ENCODE measurements at places on chromosomes 13 and 19. TPM values are rescaled to one million over a fixed set of nuclear protein-coding genes. Genes with fewer than 3 reads are reported as not detected.

GRCh38 chr19:10230173-10230860 lies 814 bp downstream of the S1PR2 start:
- H3K36me3 ChIP-seq, result no peaks in the 10 kb centered on the region
- peak overlapping the region; percentile 59 for H3K4me3 ChIP-seq
- no peaks in the 10 kb centered on the region for H3K27me3 ChIP-seq
- H3K4me1 ChIP-seq, result peaks cover 3% of the 10 kb centered on the region
- peak overlapping the region; percentile 83 for H3K27ac ChIP-seq
- DNase-seq, result no peak

DNA sequence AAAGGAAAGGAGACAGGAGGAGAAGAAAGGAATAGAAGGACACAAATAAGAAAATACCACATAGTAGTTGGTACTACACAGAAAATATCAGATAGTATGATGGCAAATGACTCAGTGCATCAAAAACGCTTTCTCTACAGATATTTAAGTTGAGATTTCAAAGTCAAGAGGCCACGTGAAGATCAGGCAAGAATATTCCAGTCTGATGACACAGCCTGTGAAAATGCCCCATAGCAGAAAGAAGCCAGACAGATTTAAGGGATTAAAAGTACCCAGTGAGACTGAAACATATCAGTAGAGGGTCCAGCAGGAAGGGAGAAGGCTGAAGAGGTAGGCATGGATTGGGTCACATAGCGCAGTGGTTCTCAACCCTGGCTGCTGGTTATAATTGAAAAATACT lies 113.7 kb downstream of the VWA8 start:
- peaks cover 2% of the 10 kb centered on the region for H3K4me1 ChIP-seq
- H3K4me3 ChIP-seq, result no peak overlapping the region
- H3K36me3 ChIP-seq, result no peaks in the 10 kb centered on the region
- no peak for DNase-seq
- H3K27ac ChIP-seq, result no peak overlapping the region

DNA sequence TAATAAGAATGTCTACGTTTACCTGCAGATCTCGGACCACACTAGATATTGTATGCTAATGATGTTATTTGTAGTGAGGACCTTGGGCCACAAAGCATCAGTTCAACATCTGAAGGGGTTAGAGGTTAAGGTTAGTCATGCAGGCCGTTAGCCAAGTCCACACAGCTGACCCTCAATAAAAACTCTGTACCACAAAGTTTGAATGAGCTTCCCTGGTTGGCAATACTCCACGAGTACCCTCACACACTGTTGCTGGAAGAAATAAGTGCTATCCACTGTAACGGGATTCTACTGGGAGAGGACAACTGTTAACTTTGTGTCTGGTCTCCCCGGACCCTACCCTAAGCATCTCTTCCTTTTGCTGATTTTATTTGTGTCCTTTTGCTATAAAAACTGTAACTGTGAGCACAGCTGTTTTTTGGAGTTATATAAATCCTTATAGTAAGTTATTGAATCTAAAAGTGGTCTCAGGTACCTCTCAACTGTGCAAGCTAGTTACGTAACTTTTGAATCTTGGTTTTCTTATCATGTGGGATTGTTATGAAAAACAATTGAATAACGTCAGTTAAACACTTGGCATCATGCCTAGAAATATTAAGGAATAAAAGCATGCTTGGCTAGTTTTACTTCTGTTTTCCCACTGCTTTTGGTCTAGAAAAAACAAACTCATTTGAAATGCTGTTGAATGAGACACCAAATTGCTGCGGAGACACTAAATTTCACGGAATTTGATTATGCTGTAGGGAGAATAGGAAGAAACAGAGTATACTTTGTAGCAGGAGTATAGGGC lies 181.5 kb downstream of the DNAJC3 start:
- H3K27me3 ChIP-seq, result no peaks in the 10 kb centered on the region
- H3K27ac ChIP-seq, result no peak overlapping the region
- no peaks in the 10 kb centered on the region for H3K36me3 ChIP-seq
- H3K4me3 ChIP-seq, result no peak overlapping the region

GRCh38 chr13:35763782-35764123 lies 287.3 kb upstream of the MAB21L1 start:
- H3K36me3 ChIP-seq, result no peaks in the 10 kb centered on the region
- no peak for DNase-seq
- H3K27ac ChIP-seq, result no peak overlapping the region
- no peaks in the 10 kb centered on the region for H3K4me1 ChIP-seq

- H3K4me1 ChIP-seq, result peaks cover 33% of the 10 kb centered on the region
- no peak overlapping the region for H3K4me3 ChIP-seq
- H3K27ac ChIP-seq, result peak overlapping the region; percentile 75
- H3K27me3 ChIP-seq, result no peaks in the 10 kb centered on the region
- DNase-seq, result peak; percentile 61
- H3K36me3 ChIP-seq, result peaks cover 19% of the 10 kb centered on the region
Measured at GRCh38 chr19:18848878-18849661, 17.3 kb downstream of the UPF1 start.

DNA sequence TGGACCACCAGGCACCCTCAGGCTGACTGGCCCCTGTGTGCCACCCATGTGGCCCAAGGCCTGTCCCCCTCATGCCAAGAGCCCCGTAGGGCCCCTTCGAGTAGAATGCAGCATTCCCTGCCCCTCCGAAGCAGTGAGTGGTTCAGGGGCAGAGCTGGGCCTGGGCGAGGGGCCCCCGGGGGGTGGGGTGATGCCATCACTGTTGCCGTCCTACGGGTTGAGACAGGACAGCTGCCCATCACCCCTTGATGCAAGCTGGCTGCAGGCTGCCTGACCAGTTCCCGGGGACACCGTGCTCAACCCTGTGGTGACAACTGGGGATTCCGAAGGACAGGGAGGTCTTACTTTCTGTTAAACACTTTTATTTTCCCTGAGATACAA lies 4.7 kb downstream of the SBNO2 start:
- H3K27ac ChIP-seq, result peak overlapping the region; percentile 62
- peaks cover 22% of the 10 kb centered on the region for H3K4me1 ChIP-seq
- H3K4me3 ChIP-seq, result no peak overlapping the region
- DNase-seq, result no peak

GRCh38 chr19:38009650-38010242 lies 102.7 kb downstream of the SIPA1L3 start:
- DNase-seq, result no peak
- H3K4me3 ChIP-seq, result no peak overlapping the region
- no peaks in the 10 kb centered on the region for H3K27me3 ChIP-seq

- H3K4me3 ChIP-seq, result no peak overlapping the region
- H3K27me3 ChIP-seq, result no peaks in the 10 kb centered on the region
- no peak for DNase-seq
- no peak overlapping the region for H3K27ac ChIP-seq
Measured at GRCh38 chr13:46267166-46267565, 55.4 kb downstream of the LRRC63 start.

The ATXN8OS gene
- not detected for total RNA-seq

DNA sequence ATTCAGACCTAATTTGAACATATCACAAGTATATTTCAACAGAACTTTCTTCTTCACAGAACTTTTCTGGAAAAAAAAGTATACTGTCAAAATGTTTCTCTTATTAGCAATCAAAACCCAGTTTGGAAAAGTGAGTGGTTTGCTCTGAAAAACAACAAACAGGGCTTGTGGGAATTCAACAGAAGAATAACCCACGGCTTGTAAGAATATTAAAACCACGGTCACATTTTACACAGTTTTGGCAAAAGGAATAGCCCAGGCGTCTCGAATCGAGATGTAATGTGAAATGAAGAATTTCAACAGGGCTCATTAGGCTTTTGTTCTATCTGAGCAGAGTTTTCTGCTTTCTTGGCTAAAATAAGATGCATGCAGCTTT lies 70.7 kb downstream of the COL4A2 start:
- no peaks in the 10 kb centered on the region for H3K4me1 ChIP-seq
- no peaks in the 10 kb centered on the region for H3K36me3 ChIP-seq
- H3K27ac ChIP-seq, result no peak overlapping the region
- no peak overlapping the region for H3K4me3 ChIP-seq
- DNase-seq, result no peak

DNA sequence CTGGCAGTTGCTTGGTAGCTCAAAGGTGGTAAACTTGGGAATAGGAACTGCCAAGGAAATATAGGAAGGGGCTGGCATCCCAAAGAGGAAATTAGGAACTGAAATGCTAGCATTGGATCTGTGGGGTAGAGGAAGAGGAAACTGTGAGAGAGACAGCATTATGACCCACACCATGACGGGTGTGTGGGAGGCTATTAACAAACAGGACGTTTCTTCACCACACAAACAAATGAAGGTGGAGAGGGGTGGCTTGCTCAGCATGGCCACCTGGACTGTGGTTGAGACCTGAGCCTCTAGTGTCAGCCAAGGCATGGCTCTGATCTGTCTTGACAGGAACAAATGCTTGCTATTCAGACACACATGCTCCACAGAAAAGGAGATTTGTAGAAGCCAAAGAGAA lies 178.2 kb downstream of the B3GLCT start:
- no peak overlapping the region for H3K27ac ChIP-seq
- H3K27me3 ChIP-seq, result no peaks in the 10 kb centered on the region
- H3K4me1 ChIP-seq, result no peaks in the 10 kb centered on the region
- H3K36me3 ChIP-seq, result no peaks in the 10 kb centered on the region
- no peak overlapping the region for H3K4me3 ChIP-seq

DNA sequence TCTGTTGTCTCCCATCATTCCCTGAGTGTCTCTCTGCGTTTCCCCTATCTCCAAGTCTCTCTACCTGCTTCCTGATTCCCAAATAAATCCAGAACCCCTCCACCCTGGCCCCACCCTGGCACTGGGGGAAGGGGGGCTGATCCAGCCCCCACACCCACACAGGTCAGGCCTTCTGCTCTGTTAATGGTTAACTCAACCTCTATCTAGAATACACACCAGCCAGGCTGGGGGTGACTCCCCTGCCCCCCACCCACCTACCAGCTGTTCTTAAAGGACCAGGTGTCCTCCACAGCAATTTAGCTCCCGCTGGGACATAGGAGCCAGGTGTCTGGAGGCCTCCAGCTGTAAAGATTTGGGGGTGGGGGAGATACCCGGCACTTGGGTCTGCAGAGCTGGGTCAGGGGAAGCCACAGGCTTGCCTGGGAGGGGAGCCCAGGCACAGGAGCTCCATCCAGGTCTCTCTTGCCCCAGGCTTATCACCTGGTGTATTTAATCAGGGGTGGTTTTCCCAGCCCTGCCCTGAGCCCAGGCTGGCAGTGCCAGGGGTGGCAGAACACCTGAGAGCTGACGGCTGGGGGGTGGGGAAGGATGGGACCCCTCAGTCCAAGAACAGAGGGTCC lies 3.9 kb downstream of the IRF2BP1 start:
- no peak for DNase-seq
- peaks cover 29% of the 10 kb centered on the region for H3K4me1 ChIP-seq
- H3K36me3 ChIP-seq, result no peaks in the 10 kb centered on the region
- no peak overlapping the region for H3K4me3 ChIP-seq
- no peaks in the 10 kb centered on the region for H3K27me3 ChIP-seq

GRCh38 chr19:33047422-33047821 lies 17.3 kb downstream of the RHPN2 start:
- H3K27me3 ChIP-seq, result no peaks in the 10 kb centered on the region
- peaks cover 10% of the 10 kb centered on the region for H3K4me1 ChIP-seq
- no peak overlapping the region for H3K4me3 ChIP-seq

GRCh38 chr13:66914155-66914554 lies 316.0 kb downstream of the PCDH9 start:
- H3K4me1 ChIP-seq, result no peaks in the 10 kb centered on the region
- H3K27me3 ChIP-seq, result no peaks in the 10 kb centered on the region
- DNase-seq, result no peak
- H3K36me3 ChIP-seq, result no peaks in the 10 kb centered on the region
- H3K4me3 ChIP-seq, result no peak overlapping the region

- peaks cover 17% of the 10 kb centered on the region for H3K4me1 ChIP-seq
- no peak overlapping the region for H3K4me3 ChIP-seq
- no peaks in the 10 kb centered on the region for H3K36me3 ChIP-seq
- DNase-seq, result no peak
- no peaks in the 10 kb centered on the region for H3K27me3 ChIP-seq
Measured at GRCh38 chr19:35122687-35123551, 7.3 kb downstream of the FXYD3 start.

The BEST2 gene
- not detected for total RNA-seq

DNA sequence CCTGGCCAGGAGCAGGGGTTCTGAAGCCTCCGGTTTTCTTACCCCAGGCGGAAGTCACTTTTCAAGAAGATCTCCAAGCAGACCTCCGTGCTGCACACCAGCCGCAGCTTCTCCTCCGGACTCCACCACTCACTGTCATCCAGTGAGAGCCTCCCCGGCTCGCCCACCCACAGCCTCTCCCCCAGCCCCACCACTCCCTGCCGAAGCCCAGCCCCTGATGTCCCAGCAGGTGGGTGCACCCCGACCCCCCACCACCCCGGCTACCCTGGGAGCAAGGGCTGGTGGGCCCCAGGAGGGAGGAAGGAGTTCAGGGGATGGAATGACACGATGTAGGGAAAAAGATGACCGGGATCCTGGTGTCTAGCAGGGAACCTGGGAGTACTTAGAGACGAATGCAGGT lies 5.6 kb upstream of the PIK3R2 start:
- no peaks in the 10 kb centered on the region for H3K27me3 ChIP-seq
- H3K4me3 ChIP-seq, result no peak overlapping the region
- H3K27ac ChIP-seq, result no peak overlapping the region
- no peaks in the 10 kb centered on the region for H3K4me1 ChIP-seq
- no peak for DNase-seq

- H3K4me3 ChIP-seq, result peak overlapping the region; percentile 19
- peak; percentile 96 for DNase-seq
- H3K27ac ChIP-seq, result peak overlapping the region; percentile 96
- no peaks in the 10 kb centered on the region for H3K27me3 ChIP-seq
- peaks cover 79% of the 10 kb centered on the region for H3K4me1 ChIP-seq
Measured at GRCh38 chr19:13007292-13008045, 12.2 kb downstream of the NFIX start.

GRCh38 chr13:73661687-73662425 lies 472.3 kb downstream of the KLF12 start:
- no peaks in the 10 kb centered on the region for H3K27me3 ChIP-seq
- no peaks in the 10 kb centered on the region for H3K4me1 ChIP-seq
- no peak for DNase-seq
- no peak overlapping the region for H3K4me3 ChIP-seq
- H3K27ac ChIP-seq, result no peak overlapping the region

GRCh38 chr13:46667687-46668281 lies 114.8 kb downstream of the LRCH1 start:
- H3K4me1 ChIP-seq, result peaks cover 4% of the 10 kb centered on the region
- no peak overlapping the region for H3K4me3 ChIP-seq

- H3K27me3 ChIP-seq, result no peaks in the 10 kb centered on the region
- H3K27ac ChIP-seq, result no peak overlapping the region
- no peaks in the 10 kb centered on the region for H3K36me3 ChIP-seq
- no peaks in the 10 kb centered on the region for H3K4me1 ChIP-seq
- no peak overlapping the region for H3K4me3 ChIP-seq
Measured at GRCh38 chr13:44053208-44053607, 173.5 kb downstream of the LACC1 start.

- H3K4me1 ChIP-seq, result peaks cover 3% of the 10 kb centered on the region
- no peak for DNase-seq
- H3K4me3 ChIP-seq, result peak overlapping the region; percentile 89
- H3K27ac ChIP-seq, result no peak overlapping the region
- H3K27me3 ChIP-seq, result no peaks in the 10 kb centered on the region
Measured at GRCh38 chr19:32676186-32676894, 692 bp downstream of the RGS9BP start.

DNA sequence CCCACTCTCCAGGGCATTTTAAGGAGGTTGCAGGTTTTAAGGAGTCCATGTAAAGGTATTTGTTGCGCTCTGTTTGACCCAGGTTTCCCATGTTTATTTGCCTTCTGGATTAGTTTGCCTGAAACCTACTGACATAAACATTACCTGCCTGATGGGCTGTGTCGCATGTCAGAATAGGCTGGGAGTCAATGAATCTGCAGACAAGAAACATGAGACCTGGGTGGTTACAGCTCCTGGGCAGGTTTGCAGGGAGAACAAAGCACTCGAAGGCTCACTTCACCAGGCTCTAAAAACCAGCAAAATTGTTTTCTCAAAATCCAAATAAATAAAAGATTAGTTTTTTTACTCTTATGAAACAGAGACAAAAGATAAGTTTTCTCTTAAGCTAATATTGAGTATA lies 114.4 kb upstream of the SERTM1 start:
- H3K4me3 ChIP-seq, result no peak overlapping the region
- DNase-seq, result no peak
- H3K27me3 ChIP-seq, result no peaks in the 10 kb centered on the region

Measured in prostate gland (tissue), 2 donors.